ENCODE measurements at places on chromosomes 4 and X.

DNA sequence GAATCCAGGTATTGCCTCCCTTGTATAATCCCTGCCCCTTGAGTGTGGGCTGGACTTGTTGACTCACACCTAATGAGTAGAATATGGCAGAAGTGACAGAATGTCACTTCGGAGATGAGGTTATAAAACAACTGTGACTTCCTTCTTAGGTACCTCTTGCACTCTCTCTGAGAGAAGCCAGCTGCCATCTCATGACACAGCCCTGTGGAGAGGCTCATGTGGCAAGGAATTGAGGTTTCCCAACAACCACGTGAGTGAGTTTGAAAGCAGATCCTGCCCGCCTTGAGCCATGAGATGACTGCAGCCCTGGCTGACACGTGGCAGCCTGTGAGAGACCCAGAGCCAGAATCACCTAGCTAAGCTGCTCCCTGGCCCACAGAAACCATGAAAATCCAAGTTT lies 13.5 kb downstream of the ASB11 start:
- DNase-seq: no peak

DNA sequence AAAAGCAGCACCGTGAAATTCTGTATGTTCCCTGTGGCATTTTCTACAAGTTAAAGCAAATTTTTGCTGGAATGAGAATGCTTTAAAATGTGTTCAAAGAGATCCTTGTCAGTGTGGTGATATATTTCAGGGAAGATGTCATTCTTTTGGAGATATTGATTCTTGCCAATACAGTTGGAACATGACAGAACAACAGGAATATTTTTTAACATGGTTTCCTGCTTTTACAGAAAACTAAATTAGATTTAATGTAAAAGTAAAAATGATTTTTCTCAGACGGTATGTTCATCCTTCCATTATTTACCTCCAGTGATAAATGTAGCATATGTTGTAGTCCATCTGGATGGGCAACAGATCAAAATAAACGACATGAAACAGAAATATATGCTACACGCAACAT lies 474.8 kb downstream of the TMA16 start:
- DNase-seq: no peak

- DNase-seq: no peak
Measured at GRCh38 chr4:118353534-118354030, 779 bp upstream of the PRSS12 start.

DNA sequence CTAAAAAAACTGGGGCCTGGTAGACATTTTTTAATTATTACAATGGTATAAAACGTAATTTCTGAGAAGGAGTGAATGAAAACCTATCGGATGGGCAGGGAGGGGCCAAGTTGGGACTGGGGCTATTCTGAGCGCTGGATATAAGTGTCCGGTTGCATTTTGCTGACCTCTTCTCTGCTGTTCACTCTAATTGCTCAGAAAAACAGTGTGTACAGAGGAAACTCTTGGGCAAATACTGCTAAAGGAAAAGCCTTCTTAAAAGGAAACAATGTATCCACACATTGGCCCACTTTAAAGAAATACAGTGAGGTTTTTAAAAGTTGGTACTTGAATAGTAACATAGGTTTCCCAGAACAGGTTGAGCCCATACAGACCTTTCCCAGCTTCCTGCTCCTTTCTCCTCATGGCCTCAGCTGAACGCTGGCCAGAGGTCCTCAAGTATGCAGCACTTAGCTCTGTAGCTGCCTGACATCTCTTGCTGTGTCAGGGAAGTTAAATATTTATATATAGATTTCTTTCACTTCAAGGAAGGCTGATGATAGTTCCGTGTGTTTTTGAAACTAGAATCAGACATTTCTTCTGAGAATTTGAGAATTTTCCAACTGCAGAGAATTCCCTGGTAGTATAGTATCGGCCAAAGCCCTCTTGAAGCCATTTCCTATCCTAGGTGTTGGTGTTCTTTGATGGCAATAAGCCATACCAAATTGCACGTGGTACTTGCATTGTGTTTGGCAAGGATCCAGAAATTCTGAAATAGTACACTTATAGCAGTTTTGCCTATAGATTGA lies 97.1 kb upstream of the SLC4A4 start:
- DNase-seq: no peak

GRCh38 chr4:65089666-65090065 lies 580.6 kb downstream of the EPHA5 start:
- DNase-seq: no peak

GRCh38 chr4:8308144-8308543 lies 38.6 kb downstream of the HTRA3 start:
- DNase-seq: no peak

DNA sequence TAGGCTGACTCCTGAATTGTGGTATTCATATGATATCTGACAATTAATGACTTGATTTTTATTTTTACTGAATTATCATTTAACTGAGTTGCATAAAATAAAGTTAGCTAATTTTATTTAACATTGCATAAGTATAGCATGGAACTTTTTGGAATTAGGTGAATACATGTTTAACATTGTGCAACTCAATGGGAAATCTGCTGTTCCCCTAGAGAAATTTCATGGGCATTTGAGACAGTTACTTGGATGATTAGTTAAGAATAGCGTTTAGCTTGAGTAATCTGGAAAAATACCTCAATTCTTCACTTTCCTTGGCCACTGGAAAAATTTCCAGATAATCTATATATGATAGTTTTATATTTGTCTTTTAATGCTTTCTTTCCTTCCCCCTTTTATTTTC lies 42.5 kb downstream of the NPNT start:
- no peak for DNase-seq

- DNase-seq: no peak
Measured at GRCh38 chrX:110180928-110181310, 137.0 kb downstream of the AMMECR1 start.

DNA sequence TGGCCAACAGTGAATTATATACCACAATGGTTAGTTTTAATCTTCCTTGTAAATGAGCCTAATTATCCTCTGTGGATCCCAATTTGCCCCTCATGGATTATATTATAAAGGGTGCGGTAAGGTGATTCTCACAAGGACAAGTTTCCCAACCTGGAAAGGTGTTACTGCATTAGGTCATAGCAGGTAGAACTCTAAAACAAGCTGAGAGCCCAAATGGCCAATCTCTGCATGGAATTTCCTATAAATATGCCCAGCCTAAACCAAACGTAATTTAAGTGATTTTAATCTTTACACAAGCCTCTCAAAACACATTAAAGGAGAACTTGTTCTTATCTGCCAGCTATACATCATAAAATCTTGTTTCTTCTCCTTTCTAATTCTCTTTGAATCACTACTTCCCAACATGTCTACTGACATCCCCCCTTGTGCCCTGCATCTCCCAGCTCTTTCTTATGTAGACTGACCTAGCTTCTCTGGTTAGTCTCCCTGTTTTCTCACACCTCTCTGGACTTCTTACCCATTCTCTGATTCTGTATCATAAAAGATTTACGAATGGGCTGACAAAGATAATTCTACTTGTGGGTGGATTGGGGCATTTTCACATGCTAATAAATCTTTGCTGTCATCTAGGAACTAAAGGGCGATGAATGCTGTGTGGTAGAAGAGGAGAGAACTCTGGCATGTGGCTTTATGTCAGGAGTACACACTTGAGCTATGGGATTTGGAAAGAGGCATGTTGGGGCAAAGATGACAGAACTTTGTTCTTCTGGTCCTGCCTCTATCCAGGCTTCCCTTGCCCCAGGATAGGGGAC lies 94.3 kb upstream of the PGRMC2 start:
- no peak for DNase-seq

DNA sequence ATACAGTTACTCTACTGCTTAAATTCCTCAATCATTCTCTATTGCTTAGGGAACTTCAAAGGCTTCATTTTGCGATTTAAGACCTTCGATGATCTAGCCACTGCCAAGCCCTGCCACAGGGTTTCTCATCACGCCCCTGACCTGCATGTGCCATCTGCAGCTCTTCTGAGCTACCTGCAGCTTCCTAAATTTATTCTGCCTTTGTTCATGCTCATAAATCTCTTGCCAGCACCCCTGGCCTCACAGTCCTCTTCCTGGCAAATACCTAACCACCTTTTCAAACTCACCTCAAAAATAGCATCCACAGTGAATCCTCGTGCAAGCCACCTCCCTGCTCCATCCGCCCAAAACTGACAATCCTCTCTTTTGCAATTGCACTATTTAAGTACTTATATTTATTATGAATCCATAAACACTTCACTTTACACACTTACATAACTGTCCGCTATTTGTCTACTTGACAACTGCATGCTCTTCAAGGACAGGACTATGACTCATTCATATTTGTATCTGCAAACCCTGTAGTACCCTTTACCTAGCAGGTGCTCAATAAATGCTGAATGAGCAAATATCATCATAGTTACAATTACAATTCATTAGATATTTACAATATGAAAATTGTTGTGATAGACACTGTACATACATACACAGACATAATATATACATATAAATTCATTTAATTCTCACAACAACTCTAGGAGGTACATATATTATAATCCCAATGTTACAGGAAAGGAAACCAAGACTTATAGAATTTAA lies 280.0 kb upstream of the RASGEF1B start:
- peak; percentile 53 for DNase-seq

- no peak for DNase-seq
Measured at GRCh38 chr4:134585972-134586371, 384.4 kb upstream of the PABPC4L start.

DNA sequence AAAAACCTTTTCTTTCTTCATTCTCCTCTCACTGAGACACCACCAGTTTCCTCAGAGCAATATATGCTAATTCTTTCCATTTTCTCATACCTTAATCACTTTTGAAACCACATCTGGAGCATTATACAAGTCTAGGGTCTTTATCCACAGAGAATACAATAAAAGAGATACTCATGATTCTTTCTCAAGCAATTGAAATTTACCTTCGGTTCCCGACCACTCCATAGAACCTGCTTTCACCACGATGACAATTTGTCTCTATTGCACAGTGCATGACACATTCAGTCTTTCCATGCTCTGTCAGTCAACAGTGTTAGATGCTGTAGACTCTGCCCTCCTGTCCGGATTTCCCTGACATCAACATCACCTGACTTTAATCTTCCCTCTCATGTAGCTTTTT lies 409.3 kb upstream of the NWD2 start:
- DNase-seq: no peak

DNA sequence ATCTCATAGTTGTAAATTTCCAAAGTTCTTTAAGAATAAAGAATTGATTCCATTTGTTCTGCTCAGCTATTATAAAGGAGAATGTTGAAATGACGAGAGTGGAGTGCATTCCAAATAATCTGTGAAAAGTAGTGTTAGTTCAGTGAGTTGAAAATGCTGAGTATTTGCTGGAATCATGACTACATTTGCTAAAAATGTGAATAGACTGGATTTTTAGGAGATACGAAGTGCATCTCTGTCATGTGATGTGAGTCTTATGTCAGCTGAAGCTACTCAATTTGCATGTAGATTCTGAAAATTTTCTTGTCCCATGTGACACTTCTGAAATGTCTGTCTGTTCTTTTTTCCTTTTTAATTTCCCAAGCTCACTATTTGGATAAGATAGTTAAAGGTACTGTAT lies 206.0 kb downstream of the DCTD start:
- DNase-seq: no peak

- no peak for DNase-seq
Measured at GRCh38 chr4:51909236-51909703, 66.3 kb downstream of the DCUN1D4 start.

DNA sequence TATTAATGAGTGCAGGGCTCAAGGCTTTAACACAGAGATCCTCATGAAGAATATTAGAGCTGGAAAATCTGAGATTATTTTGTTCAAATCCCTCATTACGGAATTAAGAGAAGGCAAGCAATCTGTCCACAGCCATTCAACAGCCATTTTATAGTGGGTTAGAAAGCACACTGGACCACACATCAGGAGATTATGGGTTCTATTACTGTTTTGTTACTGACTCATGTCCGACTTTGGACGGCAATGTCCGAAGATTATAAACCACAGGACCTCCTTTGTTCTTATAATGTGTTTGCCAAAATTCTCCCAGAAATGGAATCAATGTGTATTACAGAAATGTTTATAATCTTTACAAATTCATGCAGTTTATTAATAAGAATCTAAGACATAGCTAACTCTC lies 8.1 kb downstream of the LAMTOR3 start:
- no peak for DNase-seq

DNA sequence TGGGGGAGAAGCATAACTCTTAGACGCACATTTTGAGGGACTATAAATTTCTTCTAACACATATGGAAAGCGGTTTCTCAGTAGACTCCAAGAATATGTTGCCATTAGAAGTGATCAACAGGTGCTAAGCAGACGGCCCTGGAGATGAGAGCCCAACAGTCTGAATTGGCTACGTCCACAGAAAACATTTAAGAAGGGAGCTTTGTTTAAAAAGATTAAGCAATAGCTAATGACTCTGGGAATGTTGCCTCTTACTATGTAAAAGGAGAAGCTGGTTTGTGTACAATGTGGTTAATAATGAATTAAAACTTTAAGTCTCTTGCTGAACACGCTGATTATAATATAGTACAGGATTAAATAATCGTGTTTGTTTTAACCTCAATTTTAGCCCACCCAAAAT lies 399.5 kb downstream of the SMARCA1 start:
- DNase-seq: no peak

GRCh38 chrX:23334848-23335599 lies at the start of gene PTCHD1:
Gene PTCHD1 (plus strand): TSS chrX:23334849. CDS start chrX:23334876, 27 bp downstream.
- peak; percentile 27 for DNase-seq

DNA sequence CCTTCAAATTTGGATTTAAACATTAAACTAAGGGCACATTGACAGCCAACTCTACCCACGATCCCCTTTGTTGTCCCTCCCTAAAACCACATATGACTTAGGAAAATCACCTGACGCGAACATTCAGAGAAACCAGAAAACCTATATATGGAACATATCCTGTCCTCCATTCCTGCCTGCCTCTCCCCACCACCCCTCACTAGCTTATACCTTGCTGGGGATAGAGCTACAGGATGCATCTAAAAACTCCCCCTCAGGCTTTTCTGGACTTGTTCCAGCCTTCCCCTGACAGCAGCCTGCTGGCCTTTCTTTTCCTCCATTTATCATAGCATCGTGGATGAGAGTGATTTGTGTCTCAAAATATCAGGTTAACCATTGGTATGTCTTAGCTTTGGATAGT lies 8.8 kb downstream of the STK26 start:
- no peak for DNase-seq

DNA sequence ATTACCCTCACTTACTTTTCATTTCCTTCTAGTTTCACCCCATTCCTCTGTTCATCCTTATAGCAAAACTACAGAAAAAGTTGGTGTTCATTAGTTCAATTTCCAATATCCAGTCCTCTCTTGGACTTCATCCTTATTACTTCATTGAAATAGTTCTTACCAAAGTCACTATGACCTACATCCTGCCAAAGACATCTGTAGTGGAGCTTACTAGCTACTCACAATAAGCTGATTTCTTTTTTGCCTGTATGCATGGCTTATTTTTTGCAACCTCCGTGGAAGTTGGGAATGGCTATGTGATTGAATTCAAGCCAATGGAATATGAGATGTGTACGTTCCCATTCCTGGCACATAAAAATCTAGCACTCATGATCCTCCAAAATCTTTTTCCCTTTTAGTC lies 4.6 kb upstream of the CDKL2 start:
- DNase-seq: no peak

DNA sequence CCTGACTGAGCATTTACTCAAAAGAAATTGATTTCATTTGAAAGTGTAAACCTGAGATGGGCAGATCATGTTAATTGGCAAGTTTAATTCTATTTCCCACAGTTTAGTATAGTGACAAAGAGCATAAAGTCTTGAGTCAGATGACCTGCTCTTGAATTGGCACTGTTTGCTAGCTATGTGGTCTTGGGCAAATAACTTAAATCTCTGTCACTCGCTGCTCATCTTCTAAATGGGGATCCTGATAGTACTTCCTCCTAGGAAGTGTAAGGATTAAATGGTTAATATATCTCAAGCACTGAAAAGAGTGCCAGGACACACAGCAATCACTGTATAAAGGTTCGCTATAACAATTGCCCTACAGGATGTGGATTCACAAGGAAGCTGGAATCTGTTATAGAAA lies 242.8 kb upstream of the JADE1 start:
- no peak for DNase-seq
